ENCODE measurements at places on chromosomes 6 and 20. TPM values are rescaled to one million over a fixed set of nuclear protein-coding genes. Genes with fewer than 3 reads are reported as not detected.

Gene OTOR
- total RNA-seq, result not detected

Gene ZSWIM3
- total RNA-seq, result 3.0 TPM

Gene CLPSL2
- total RNA-seq, result not detected

Gene PABPC1L
- 56.3 TPM for total RNA-seq

Gene RIMS4
- 3.5 TPM for total RNA-seq

Gene FAM83C
- not detected for total RNA-seq

Gene PKIB
- total RNA-seq, result 3.2 TPM

Gene EFCAB8
- 0.30 TPM for total RNA-seq

Gene ACSS1
- 41.8 TPM for total RNA-seq

Gene SPACA1
- total RNA-seq, result not detected

Gene ARMH2
- total RNA-seq, result 0.68 TPM

Gene EPB41L2
- total RNA-seq, result 124 TPM

Gene TNFAIP3
- 44.6 TPM for total RNA-seq

DNA sequence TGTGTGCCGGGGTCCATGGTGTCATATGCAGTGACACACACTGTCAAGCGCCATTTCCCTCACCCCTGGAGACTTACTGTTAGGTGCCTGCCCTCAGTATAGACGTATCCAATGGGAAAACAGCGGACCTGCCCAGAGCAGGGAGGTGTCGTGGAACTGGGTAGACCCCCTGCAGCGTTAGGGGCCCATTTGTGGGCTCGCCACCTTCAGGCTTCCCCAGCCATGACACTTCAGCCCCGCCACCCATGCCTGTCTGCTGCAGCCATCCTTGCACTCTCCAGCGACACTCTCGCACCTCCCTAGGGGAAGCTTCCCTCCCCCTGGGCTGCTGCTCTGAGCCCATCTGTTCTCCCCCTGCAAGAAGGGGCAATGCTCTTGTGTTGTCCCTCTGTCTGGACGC, 43.2 kb downstream of the STK35 start:
- H3K4me1 ChIP-seq, result peaks cover 21% of the 10 kb centered on the region
- H3K36me3 ChIP-seq, result peaks cover 54% of the 10 kb centered on the region
- DNase-seq, result no peak
- H3K27me3 ChIP-seq, result no peaks in the 10 kb centered on the region
- H3K4me3 ChIP-seq, result no peak overlapping the region

GRCh38 chr6:134609716-134610261, 291.9 kb upstream of the SGK1 start:
- H3K4me3 ChIP-seq, result no peak overlapping the region
- no peaks in the 10 kb centered on the region for H3K36me3 ChIP-seq
- DNase-seq, result no peak
- no peaks in the 10 kb centered on the region for H3K27me3 ChIP-seq
- H3K27ac ChIP-seq, result no peak overlapping the region

DNA sequence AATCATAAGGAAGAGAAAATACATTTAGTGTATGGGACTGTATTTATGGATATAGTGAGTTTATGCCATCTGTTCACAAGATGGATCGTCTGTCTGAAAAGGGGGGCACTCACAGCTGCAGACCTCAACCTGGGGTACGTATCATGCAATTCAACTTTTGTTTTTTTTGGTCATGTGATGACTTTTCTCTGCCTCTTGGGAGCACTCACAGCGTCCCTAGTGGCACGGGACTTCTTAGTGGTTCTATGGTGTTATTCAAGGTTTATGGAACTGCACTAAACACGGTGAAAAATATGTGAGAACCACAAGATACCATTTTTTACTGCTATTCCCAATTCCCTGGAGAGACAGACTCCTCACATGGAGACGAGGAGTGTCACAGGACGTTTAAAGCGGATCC, 60.4 kb upstream of the MPC1 start:
- peaks cover 81% of the 10 kb centered on the region for H3K36me3 ChIP-seq
- DNase-seq, result no peak
- no peaks in the 10 kb centered on the region for H3K4me1 ChIP-seq
- H3K4me3 ChIP-seq, result no peak overlapping the region
- no peak overlapping the region for H3K27ac ChIP-seq

GRCh38 chr6:17159240-17159639, 57.4 kb downstream of the STMND1 start:
- no peak overlapping the region for H3K27ac ChIP-seq
- no peak for DNase-seq
- no peaks in the 10 kb centered on the region for H3K36me3 ChIP-seq
- no peak overlapping the region for H3K4me3 ChIP-seq
- H3K27me3 ChIP-seq, result no peaks in the 10 kb centered on the region

GRCh38 chr20:11585752-11586352, 331.8 kb upstream of the BTBD3 start:
- no peak for DNase-seq
- no peak overlapping the region for H3K27ac ChIP-seq
- no peaks in the 10 kb centered on the region for H3K27me3 ChIP-seq

GRCh38 chr20:48684501-48685041, 143.2 kb downstream of the PREX1 start:
- peaks cover 64% of the 10 kb centered on the region for H3K4me1 ChIP-seq
- H3K27me3 ChIP-seq, result no peaks in the 10 kb centered on the region
- peaks cover 30% of the 10 kb centered on the region for H3K36me3 ChIP-seq
- H3K27ac ChIP-seq, result no peak overlapping the region

DNA sequence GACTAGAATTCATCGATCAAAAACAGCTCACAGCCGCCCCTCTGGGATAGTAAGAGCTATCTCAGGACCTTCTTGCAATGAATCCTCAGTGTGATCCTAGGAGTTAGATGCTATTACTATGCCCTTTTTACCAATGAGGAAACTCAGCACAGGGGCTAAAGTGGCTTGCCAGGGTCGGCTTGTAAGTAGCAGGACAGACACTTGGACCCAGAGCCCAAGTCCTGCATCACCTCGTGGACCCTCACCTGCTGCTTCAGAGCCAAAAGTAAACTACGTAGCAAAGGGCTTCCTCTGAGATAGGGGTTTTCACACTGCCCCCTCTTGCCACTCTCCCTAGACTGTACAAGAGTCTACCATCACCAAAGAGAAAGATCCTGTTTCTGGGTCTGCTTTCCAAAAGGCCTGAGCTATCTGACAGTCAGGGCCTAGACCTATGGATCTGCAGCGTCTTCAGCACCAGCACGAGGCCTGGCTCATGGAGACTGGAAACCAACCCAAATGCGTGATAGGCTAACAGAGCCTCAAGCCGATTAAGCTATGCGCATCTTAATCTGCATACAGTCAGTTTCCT, 172.3 kb downstream of the ANKRD60 start:
- no peak overlapping the region for H3K4me3 ChIP-seq
- no peaks in the 10 kb centered on the region for H3K27me3 ChIP-seq
- H3K36me3 ChIP-seq, result no peaks in the 10 kb centered on the region
- no peak for DNase-seq
- no peak overlapping the region for H3K27ac ChIP-seq

GRCh38 chr20:38098952-38099351, 65.4 kb downstream of the RPRD1B start:
- peaks cover 34% of the 10 kb centered on the region for H3K4me1 ChIP-seq
- no peak overlapping the region for H3K4me3 ChIP-seq
- no peak overlapping the region for H3K27ac ChIP-seq
- H3K36me3 ChIP-seq, result no peaks in the 10 kb centered on the region

DNA sequence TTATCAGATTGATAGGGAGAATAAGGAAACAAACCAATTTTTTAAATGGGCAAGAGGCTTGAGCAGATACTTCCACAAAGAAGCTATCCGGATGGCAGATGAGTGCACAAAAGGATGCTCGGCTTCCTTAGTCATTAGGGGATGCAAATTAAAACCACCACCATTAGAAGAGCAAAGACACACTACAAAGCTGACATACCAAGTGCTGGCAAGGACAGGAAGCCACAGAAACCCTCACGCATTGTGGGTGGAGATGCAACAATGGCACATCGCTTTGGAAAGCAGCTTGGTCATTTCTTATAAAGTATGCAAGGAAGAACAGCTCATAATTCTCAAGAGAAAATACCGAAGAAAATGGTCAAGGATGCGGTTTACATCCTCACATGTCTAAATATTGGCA, 19.8 kb downstream of the BFSP1 start:
- no peak overlapping the region for H3K27ac ChIP-seq
- no peaks in the 10 kb centered on the region for H3K4me1 ChIP-seq
- no peaks in the 10 kb centered on the region for H3K36me3 ChIP-seq
- no peak overlapping the region for H3K4me3 ChIP-seq

GRCh38 chr6:150233843-150234269, 91.0 kb downstream of the PPP1R14C start:
- H3K4me3 ChIP-seq, result no peak overlapping the region
- no peak overlapping the region for H3K27ac ChIP-seq
- DNase-seq, result no peak
- peaks cover 20% of the 10 kb centered on the region for H3K4me1 ChIP-seq
- H3K36me3 ChIP-seq, result no peaks in the 10 kb centered on the region

GRCh38 chr6:5522147-5522546, 260.8 kb downstream of the FARS2 start:
- H3K36me3 ChIP-seq, result no peaks in the 10 kb centered on the region
- no peak for DNase-seq
- peaks cover 13% of the 10 kb centered on the region for H3K4me1 ChIP-seq
- no peaks in the 10 kb centered on the region for H3K27me3 ChIP-seq
- H3K4me3 ChIP-seq, result no peak overlapping the region

- H3K4me3 ChIP-seq, result no peak overlapping the region
- H3K4me1 ChIP-seq, result no peaks in the 10 kb centered on the region
- no peak overlapping the region for H3K27ac ChIP-seq
Measured at GRCh38 chr6:103720393-103720792, 1139.3 kb downstream of the HACE1 start.

- DNase-seq, result no peak
- H3K27me3 ChIP-seq, result no peaks in the 10 kb centered on the region
- H3K27ac ChIP-seq, result no peak overlapping the region
- no peaks in the 10 kb centered on the region for H3K36me3 ChIP-seq
- no peak overlapping the region for H3K4me3 ChIP-seq
Measured at GRCh38 chr20:19560881-19561480, 197.1 kb upstream of the RIN2 start.

GRCh38 chr20:13101706-13102105, 92.9 kb downstream of the SPTLC3 start:
- H3K36me3 ChIP-seq, result no peaks in the 10 kb centered on the region
- no peak for DNase-seq
- H3K4me3 ChIP-seq, result no peak overlapping the region
- H3K4me1 ChIP-seq, result no peaks in the 10 kb centered on the region
- no peaks in the 10 kb centered on the region for H3K27me3 ChIP-seq

- DNase-seq, result no peak
- no peak overlapping the region for H3K4me3 ChIP-seq
- H3K27me3 ChIP-seq, result no peaks in the 10 kb centered on the region
- no peak overlapping the region for H3K27ac ChIP-seq
- no peaks in the 10 kb centered on the region for H3K36me3 ChIP-seq
- H3K4me1 ChIP-seq, result no peaks in the 10 kb centered on the region
Measured at GRCh38 chr6:92124200-92124651, 1295.1 kb downstream of the EPHA7 start.

DNA sequence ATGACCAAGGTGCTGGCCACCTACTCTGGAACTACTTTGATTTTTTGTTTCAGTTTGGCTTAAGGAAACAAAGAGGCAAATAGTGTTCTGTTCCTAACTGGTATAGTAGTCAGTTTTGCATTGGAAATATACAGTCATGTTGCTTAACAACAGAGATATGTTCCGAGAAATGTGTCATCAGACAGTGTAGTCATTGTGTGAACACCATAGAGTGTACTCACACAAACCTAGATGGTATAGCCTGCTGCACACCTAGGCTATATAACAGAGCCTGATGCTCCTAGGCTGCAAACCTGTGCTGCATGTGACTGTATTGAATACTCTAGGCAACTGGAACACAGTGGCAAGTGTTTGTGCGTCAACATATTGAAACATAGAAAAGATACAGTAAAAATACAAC, 80.4 kb downstream of the ARID1B start:
- no peaks in the 10 kb centered on the region for H3K36me3 ChIP-seq
- peaks cover 33% of the 10 kb centered on the region for H3K4me1 ChIP-seq
- no peak overlapping the region for H3K4me3 ChIP-seq
- H3K27me3 ChIP-seq, result no peaks in the 10 kb centered on the region

- H3K27me3 ChIP-seq, result no peaks in the 10 kb centered on the region
- peaks cover 13% of the 10 kb centered on the region for H3K4me1 ChIP-seq
- no peak overlapping the region for H3K27ac ChIP-seq
- no peaks in the 10 kb centered on the region for H3K36me3 ChIP-seq
- no peak for DNase-seq
Measured at GRCh38 chr6:79241228-79241627, 6.7 kb upstream of the HMGN3 start.

DNA sequence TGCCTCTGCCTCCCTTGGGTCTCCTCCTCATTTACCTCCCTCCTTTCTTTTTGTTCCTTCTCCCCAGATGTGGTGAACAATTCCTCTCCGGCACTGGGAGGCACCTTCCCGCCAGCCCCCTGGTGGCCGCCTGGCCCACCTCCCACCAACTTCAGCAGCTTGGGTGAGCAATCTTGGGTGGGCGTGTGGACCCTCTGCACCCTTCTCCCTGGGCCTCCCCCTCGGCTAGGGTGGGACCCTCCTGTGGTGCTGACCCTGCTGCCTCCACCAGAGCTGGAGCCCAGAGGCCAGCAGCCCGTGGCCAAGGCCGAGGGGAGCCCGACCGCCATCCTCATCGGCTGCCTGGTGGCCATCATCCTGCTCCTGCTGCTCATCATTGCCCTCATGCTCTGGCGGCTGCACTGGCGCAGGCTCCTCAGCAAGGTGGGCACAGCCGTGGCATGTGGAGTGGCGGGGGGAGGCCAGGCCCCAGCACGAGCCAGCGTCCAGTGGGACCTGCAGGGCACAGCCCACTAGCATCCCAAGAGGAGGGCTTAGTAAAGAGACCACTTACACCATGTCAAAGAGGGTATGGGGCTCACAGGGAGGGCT, 8.8 kb downstream of the DDR1 start:
- H3K27me3 ChIP-seq, result no peaks in the 10 kb centered on the region
- H3K4me3 ChIP-seq, result no peak overlapping the region
- no peaks in the 10 kb centered on the region for H3K4me1 ChIP-seq
- DNase-seq, result no peak

GRCh38 chr6:104858642-104859041, 1.1 kb downstream of the HACE1 start:
- DNase-seq, result no peak
- H3K36me3 ChIP-seq, result no peaks in the 10 kb centered on the region
- no peak overlapping the region for H3K27ac ChIP-seq

- H3K27ac ChIP-seq, result peak overlapping the region; percentile 46
- H3K36me3 ChIP-seq, result no peaks in the 10 kb centered on the region
Measured at GRCh38 chr20:59145924-59146779, 17.5 kb upstream of the ZNF831 start.

DNA sequence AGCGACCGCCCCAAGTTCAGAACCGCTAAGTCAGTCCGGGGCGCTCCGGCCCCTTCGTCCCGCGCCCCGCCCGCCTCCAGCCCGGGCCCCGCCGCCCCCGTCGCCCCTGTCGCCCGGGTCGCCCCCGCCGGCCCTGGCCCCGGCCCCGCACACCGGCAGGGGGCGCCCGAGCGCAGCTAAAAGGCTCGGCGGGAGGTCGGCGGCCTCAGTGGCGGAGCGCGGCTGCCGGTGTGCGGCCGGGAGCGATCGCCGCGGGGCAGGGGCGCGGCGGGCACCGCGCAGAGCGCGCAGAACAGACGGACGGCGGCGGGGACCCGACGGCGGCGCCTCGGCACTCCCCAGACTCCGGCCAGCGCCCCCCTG, at the start of gene FNDC1:
Gene FNDC1 (plus strand): TSS at position 208 of the 363 bp plus-strand sequence. CDS start 197 bp downstream, outside the sequence.
- DNase-seq, result peak; percentile 61
- peaks cover 17% of the 10 kb centered on the region for H3K4me1 ChIP-seq
- H3K4me3 ChIP-seq, result peak within 1 kb of the TSS; percentile 44
- H3K27ac ChIP-seq, result no peak within 1 kb of the TSS

- DNase-seq, result no peak
- H3K36me3 ChIP-seq, result no peaks in the 10 kb centered on the region
- no peak overlapping the region for H3K4me3 ChIP-seq
- H3K4me1 ChIP-seq, result no peaks in the 10 kb centered on the region
Measured at GRCh38 chr20:49433333-49433732, 49.1 kb downstream of the KCNB1 start.

Measured in lower lobe of right lung (tissue), 2 donors.